ENCODE measurements at places on chromosomes 11 and 22. TPM values are rescaled to one million over a fixed set of nuclear protein-coding genes. Genes with fewer than 3 reads are reported as not detected.

GRCh38 chr22:41696703-41697102 is 2.6 kb upstream of the MEI1 start:
- peak; percentile 54 for DNase-seq

CARD10 gene
- 17.0 TPM for total RNA-seq

DNA sequence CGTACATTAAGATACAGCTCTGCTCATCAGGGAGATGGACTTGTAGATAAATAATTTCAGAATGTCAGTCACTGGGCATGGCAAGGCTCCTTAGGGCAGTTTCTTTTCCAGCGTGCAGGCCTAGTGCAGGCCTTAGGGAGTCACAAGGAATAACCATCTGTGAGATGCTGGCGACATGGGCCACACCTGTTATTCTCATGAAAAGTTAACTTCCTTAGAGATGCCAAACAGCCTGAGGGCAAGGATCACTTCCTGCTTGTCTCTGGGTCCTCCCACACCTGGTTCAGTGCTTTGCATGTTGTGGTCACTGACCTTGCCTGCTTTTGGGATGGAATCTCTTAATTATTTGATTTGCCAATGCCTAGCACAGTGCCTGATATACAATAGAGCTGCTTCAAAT is 70.6 kb downstream of the ST3GAL4 start:
- no peak for DNase-seq

NXPE2 gene
- total RNA-seq: not detected

KRTAP5-3 gene
- not detected for total RNA-seq

GRCh38 chr11:126082251-126083109 is 19.8 kb upstream of the CDON start:
- no peak for DNase-seq

MMP13 gene
- not detected for total RNA-seq

DNA sequence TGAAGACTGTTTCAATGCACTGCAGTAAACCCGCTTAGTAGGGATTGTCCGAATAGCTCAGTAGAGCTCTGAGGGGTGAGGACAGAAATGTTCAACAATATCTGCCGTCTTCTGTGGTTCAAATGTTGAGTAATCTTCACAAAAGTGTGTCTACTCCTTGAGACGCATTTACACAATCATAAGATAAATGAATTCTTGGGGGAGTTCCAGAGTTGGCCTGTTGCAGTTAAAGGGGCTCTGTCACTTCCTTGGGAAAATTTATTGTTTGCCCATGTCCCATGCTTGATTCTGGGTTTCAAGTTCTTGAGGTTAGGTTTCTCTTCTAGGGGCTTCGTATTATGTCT is 614 bp downstream of the ANO3 start:
- DNase-seq: no peak

GRCh38 chr22:23113847-23114720 is 27.7 kb downstream of the RSPH14 start:
- no peak for DNase-seq

DNA sequence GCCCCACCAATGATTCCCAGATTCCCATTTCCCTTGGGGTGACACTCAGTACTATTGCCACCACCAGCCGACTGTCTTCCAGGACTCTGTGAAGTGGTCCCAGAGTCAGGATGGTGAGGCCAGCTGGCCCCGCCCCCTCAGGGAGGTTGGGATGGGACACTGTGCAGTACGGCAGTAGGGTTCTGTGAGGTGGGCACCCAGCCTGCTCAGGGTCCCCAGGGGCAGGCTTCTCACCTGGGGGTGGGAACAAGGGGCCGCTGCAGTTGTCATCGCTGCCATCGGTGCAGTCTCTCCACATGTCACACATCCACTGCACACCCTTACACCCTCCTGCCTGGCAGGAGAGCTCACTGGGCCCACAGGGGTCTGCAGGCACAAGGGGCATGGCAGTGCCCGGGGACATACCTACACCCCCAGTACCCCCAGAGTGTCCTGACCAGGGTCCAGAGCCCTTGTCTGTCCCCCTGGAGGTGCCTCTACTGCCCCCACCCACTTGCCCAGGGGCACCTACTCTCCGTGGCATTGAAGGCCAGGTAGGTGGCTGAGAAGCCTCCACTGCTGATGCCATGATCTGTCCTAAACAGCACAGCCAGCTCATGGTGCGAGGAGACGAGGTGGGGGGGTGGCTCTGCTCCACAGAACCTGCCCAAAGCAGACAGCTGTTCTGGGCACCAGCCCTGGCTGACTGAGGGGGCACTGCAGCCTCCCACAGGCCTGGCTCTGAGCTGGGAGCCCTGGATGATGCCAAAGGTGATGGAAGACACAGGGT is 1.9 kb upstream of the C1QTNF5 start:
- no peak for DNase-seq

GRCh38 chr11:94746721-94747120 is 21.4 kb upstream of the AMOTL1 start:
- DNase-seq: no peak

- DNase-seq: no peak
Measured at GRCh38 chr11:2591805-2592204, 108.0 kb downstream of the KCNQ1OT1 start.

GRCh38 chr11:16924826-16925560 is 89.2 kb downstream of the PLEKHA7 start:
- DNase-seq: peak; percentile 82

DNA sequence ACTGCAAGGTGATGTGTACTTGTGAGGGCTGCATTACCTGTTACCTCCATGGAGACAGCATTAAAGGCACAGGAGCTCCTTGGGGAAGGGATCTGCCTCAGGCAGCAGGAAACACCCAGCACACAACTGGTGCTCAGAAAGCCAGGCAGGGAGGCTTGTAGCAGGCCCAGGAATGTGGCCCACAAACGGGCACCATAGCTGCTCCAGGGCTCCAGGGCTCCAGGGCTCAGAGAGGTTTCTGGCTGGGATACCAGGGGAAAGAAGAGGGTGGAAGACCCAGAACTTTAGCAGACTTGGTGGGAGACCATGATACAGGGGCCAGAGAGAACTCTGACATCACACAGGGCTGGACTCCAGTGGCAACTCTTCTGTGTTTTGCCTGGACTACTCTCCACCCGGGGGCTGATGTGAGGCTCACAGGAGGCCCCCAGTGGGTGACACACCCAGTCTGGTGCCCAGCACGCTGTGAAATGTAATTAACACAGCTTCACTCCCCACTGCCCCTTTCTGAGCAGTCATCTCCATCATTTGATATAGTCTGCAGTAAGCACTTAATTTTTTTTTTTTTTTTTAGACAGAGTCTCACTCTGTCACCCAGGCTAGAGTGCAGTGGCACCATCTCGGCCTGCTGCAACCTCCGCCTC is 14.7 kb upstream of the SULT4A1 start:
- DNase-seq: peak; percentile 22

DLG2 gene
- 9.7 TPM for total RNA-seq

- no peak for DNase-seq
Measured at GRCh38 chr22:45207981-45208664, 32.6 kb downstream of the KIAA0930 start.

APOA1 gene
- total RNA-seq: 5.4 TPM

GRCh38 chr11:16977136-16977993 is 36.8 kb downstream of the PLEKHA7 start:
- no peak for DNase-seq

ENTHD1 gene
- not detected for total RNA-seq

MMP12 gene
- 0.75 TPM for total RNA-seq

FUT4 gene
- total RNA-seq: 6.0 TPM

- no peak for DNase-seq
Measured at GRCh38 chr22:25942856-25943411, 200.9 kb downstream of the MYO18B start.

DNA sequence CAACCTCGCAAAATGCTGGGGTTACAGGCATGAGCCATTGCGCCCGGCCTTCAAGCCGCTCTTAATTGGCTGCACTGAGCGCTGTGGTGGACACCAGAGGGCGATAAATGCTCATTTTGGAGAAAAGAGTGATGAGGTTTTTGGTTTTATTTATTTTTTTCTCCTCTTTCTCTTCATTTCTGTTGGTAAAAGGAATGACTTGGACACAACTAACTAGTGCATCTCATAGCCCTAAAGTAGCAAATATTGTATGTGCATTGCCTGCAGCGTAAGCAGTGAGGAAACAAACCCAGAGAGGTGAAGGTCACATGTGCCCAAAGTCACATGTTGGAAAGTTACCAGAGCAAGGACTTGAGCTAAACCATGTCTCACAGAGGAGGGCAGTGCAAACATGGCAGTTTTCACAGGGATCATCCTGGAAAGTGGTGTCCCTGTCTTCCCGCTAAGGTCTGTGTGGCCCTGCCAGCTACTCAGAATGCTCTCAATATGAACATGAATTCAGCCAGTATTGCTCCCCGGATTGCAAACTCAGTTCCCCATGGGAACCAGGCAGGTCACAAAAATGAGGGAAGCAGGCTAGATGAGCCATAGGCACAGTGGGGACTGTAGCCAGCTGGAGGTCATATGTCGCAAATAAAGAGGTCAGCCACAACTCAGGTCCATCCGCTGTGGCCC is 8.6 kb upstream of the CD82 start:
- DNase-seq: no peak

- no peak for DNase-seq
Measured at GRCh38 chr11:66318600-66318970, 1.7 kb upstream of the CD248 start.

GRCh38 chr11:105740164-105740903 is 130.5 kb downstream of the GRIA4 start:
- no peak for DNase-seq

GRCh38 chr11:97574976-97575665 is 1185.3 kb downstream of the JRKL start:
- no peak for DNase-seq

OR5B21 gene
- not detected for total RNA-seq

POU2AF2 gene
- total RNA-seq: not detected

DNA sequence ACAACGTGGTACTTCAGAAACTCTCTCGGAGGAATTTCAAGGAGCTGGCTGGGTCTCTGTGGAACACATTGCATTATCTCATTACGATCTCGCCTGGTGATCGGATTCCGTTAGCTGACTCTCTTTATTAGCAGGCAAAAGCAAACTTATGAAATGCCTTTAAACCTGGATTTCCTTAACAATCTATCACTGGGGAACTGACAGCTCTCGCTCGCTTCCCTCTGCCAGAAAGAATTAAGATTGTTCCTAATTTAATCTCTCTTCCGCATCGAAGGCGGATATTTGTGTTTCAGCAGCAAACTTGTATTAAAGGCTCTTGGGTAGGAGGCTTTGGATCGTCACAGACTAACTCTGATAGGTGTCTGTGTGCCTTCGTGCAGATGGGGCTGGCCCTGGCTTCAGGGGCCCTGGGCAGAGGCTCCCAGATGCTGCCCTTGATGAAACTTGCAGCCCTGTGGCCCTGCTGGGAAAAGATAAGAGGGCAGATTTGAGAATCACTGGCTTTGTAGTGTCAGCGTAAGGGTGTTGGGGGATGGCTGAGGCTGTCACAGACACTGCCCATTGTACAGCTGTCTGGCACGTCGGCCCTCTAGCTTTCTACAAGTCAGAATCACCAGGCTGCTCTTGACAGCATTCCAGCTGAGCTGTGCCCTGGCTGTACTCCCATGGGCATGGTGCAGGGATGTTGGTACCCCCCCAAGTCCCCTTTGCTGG is 162.2 kb upstream of the NECTIN1 start:
- DNase-seq: no peak

GLB1L3 gene
- 0.43 TPM for total RNA-seq

GRCh38 chr11:95680169-95680929 is 109.2 kb downstream of the FAM76B start:
- no peak for DNase-seq

C11orf87 gene
- total RNA-seq: 0.35 TPM

GRCh38 chr11:19398772-19399527 is 158.2 kb upstream of the E2F8 start:
- no peak for DNase-seq

FAM181B gene
- total RNA-seq: 0.12 TPM

- no peak for DNase-seq
Measured at GRCh38 chr22:32576553-32577253, 102.1 kb downstream of the FBXO7 start.

GRCh38 chr11:102318469-102318868 is 1.2 kb downstream of the BIRC3 start:
- no peak for DNase-seq

GRCh38 chr11:116454020-116454645 is 318.7 kb downstream of the BUD13 start:
- DNase-seq: no peak
